ENCODE measurements at places on chromosomes 13 and 19.

- no peak for DNase-seq
These were observed 4.2 kb upstream of the DAPK3 start for GRCh38 chr19:3975144-3975543.

DNA sequence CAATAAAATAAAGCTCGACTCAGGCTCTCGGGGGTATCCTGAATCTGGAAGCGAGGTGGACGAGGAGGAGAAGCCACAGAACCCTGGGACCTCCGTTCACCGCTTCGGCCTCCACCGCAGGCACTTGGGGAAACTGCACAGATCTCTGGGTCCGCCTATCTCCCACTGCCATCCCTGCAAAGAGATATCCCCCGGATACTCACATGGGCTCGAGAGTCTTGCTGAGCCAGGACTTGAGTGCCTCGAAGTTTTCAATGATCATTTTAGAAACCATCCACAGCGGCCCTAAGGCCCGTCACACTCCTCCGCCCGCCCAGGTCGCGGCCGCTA is 589 bp downstream of the RBM26 start:
- DNase-seq = no peak

DNA sequence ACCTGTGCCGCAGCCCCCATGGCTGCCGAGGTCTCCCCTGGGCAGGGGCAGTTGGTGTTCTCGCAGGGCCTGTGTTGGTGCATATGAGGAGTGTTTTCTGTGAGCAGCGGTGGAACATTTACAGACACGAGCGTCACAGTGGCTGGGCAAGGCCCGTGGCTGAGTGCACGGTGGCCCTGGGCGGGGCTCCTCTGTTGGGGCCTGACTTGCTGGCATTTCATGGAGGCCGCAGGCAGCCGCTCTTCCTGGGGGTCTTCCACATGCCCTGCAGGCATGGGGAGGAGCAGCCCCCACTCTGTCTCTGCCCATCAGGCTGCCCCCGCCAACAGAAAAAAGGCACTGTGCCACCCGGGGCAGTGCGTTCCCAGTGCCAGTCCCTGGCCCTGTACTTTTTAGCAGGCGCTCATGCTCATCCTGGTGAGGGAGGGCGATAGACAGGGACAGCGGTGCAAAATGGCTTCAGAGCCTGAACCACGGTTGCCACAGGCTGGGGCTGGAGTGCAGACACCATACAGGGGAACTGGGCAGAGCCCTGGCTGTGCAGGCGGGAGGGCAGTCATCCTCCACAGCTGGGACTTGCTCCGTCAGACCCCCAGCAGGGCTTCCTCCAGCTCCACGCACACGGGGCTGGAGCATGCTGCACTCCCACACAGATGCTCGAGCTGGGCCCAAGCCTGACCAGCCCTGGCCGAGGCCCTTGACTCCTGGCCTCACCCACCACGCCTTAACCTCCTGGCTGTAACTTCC is 23.5 kb downstream of the TFDP1 start:
- no peak for DNase-seq

- no peak for DNase-seq
These were observed 10.9 kb upstream of the QTRT1 start for GRCh38 chr19:10690341-10690781.

DNA sequence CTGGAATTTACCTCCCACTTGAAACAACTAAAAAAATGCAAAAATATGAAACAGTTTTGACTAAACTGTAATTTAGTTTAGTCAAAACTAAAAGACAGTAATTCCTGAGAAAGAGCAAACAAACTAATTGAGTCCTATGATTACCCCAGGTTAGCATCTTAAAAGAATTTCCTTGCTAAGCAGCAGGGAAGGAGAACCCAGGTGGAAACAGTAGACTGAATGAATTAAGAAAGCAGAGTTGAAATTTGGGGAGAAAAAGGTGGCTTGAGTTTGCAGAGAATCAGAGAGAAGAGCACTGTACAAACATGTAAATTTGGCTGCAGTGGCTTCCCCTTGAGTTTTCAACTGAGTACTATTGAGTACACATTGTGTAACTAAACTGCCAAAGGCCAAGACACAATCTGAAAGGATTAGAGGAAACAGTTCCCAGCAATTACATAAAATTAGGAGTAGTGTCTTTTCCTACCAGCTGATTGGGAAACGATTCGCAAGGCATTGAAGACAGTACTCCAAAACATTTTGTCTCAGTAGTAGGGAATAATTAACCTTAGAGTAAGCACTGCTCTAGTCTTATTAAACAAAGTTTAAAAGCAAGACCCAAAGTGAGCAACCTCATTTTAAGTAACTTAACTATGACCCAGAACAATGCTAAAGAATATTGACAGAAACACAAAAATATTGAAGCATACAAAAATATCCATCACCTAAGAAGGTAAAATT is 820.5 kb downstream of the DACH1 start:
- no peak for DNase-seq

GRCh38 chr19:40279761-40280607 is 5.2 kb downstream of the AKT2 start:
- peak; percentile 15 for DNase-seq

DNA sequence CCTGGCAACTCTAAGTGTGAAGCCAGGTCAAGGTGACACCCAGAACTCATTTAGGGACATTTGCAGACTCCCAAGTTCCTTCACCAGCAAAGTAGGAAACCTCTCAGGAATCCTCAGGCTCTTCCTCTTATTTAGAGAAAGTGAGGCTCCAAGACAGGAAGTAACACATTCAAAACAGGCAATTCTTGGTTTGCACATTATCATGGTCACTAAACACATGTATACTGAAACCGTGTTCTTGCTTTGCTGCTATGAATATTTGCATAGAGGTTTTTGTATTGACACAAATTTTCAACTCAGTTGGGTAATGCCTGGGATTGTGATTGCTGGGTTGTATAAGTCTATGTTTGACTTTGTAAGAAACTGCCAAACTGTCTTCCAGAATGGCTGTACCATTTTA is 13.2 kb upstream of the URI1 start:
- DNase-seq = no peak

DNA sequence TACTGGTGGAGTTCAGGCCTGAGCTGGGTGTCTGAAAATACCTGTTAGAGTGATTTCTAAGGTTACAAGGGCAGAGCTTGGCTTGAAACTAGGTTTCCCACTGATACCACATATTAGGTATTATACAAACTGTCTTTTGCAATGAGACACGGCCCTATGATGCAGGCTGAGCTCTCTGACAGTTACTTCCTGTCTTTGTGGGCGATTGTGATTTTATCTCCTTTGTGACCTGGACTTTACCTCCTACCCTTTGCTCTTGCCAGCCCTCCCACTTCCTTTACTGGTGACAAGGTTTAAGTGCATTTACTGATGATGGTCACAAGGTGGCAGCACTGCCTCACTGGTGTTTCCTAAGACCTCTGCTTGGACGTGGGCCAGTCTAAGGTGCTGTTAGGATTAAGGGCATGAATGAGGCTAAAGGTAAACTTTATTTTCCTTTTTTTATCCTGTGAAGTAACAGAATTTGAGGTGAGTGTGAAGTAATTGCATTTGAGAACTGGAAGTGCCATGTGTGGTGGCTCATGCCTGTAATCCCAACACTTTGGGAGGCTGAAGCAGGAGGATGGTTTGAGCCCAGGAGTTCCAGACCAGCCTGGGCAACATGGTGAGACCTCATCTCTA is 7.7 kb upstream of the CXCL17 start:
- peak; percentile 53 for DNase-seq

DNA sequence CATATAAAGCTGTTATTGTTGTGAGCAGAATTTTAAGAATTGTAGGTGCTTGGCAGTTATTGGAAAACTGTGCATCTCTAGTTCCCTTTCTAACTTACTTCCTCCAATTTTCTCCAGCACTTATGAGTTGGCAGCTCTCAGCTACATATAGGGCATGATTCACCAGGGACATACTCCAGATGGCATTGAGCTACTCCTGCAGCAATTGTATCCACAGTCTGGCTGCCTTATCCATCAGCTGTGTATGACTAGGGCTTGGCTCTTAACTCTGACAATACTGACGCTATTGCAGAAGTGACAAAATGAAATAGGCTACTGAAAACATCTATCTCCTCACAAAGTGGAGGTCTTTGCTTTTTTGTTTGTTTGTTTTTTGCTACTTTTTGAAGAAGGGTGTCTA is 276.7 kb downstream of the POU4F1 start:
- no peak for DNase-seq

DNA sequence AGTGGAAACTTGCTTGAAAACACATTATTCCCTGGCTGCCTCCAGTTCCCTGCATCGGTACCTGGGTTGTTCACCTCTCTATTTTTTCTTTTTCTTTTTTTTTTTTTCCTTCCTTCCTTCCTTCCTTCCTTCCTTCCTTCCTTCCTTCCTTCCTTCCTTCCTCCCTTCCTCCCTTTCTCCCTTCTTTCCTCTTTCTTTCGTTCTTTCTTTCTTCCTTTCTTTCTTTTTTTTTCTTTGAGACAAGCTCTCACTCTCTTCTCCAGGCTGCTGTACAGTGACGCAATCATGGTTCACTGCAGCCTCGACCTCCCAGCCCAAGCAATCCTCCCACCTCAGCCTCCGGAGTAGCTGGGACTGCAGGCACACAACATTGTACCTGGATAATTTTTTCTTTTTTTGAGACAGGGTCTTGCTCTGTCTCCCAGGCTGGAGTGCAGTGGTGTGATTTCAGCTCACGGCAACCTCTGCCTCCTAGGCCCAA is 3.4 kb upstream of the RASAL3 start:
- DNase-seq = no peak

DNA sequence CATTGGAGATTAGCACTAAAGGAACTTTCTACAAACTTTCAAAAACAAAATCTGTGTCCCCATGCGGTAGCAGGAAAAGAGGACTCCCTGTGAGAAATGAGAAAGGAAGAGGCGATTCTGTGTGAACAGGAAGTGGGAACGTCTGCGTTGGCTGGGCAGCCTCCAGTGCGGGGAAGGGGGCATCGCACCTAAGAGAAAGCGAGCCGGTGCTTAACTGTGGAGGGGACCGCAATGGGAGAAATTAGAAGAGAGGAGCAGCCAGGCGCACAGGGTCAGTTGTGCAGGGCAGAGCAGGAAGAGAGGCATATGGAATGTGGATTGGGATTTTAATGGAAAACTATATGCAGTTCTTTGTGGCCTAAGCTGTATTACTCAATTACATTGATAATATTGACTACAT is 77.4 kb upstream of the DOCK9 start:
- no peak for DNase-seq

- no peak for DNase-seq
These were observed 2.2 kb upstream of the EID2 start for GRCh38 chr19:39542206-39542605.

GRCh38 chr19:55838906-55839305 is 2.6 kb downstream of the NLRP4 start:
- DNase-seq = no peak

- no peak for DNase-seq
These were observed 30.0 kb downstream of the SOX1 start for GRCh38 chr13:112096959-112097358.

- no peak for DNase-seq
These were observed 15.5 kb upstream of the KCNN1 start for GRCh38 chr19:17951157-17951989.

GRCh38 chr19:47896773-47897172 is 10.7 kb upstream of the SULT2A1 start:
- DNase-seq = no peak

DNA sequence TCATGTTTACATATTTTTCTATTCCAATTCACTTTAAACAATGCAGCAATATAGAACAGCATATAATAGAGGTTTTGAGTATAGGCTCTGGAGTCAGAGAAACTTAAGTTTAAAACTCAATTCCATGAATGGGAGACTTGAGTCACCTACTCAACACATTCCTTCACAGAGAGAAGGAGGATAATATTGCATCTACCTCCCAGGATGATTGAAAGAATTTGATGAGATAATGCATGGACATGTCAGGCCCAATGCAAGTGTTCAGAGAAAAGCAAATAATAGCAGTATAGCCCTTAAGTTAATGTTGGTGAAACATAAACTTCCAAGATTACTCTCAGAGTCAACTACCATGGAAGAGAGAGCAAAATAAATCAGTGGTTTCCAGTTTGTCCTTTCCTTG is 170.2 kb downstream of the DCLK1 start:
- no peak for DNase-seq

DNA sequence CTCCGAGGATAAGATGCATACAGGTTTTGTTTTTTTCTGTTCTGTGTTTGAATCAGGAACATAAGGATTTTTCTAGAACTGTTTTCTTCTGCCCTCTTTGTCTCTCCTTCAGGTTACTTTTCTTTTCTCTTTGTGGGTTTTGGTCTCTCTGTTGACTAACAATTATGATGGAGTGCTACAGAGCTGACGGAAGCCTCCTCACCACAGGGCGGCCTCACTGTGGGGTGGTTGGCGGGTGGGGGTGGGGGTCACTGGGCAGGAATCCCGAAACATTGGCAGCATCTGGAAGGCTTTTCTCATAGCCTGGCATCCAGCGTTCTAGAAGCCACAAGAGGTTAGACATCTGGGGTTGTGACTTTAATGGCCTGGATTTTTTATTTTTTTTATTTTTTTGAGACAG is 12.0 kb upstream of the MATK start:
- no peak for DNase-seq

DNA sequence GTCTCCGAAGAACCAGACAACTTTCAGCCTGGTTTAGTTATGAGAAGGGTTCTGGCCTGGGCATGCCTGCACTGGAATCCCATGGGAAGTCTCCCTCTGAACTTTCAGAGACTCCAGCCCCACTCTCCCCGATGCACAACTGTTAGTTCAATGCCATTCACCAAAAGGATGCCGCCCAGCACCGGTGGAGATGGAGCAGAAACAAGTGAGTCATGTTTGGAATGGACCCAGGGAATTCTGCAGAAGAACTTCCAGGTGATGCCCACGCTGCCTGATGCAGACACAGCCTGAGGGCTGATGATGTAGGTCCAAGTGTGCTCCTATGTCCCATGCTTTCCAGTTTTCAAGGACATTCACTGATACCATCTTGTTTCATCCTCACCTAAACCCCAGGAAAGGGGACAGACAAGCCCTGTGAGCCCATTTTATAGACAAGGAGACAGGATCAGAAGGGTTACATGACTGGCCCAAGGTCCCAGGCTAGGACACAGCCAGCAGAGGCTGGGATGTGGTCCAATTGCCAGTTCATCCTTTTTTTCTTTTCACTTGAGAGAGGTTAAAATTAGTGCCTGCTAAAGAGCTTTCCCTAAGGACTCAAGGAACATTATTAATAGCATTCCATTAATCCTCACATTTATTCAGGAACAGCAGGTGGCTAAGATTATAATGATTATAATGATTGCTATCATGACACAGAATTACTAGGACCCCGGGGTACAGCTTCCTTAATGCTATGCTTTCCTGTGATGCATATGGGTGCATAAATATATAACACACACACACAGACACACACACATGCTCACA is 39.5 kb downstream of the SIAH3 start:
- no peak for DNase-seq

DNA sequence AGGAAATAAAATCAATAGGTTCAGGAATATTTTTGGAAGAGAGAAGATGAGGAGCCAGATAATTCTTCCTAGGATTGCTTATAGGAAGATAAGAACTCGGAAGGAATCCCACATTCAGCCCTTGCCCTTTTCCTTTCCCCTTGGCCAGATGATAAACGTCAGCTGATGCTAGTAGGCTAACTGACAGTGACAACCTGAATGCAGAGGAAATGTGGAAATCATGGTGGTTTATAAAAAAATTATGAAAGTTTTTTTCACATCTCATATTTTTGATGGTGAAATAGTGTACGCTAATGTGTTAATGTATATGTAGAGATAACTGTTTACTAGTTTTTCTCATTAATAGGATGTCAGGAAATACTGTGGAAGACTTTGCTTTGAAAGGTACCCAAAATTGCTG is 56.9 kb downstream of the EDNRB start:
- no peak for DNase-seq

Measured in stimulated activated CD8-positive, alpha-beta memory T cell treated with anti-CD3 and anti-CD28 coated beads, Interleukin-7, amount 100 ng/mL, for 1 hour (primary cell).